Sigmoid colon (tissue), 7 donors: ENCODE measurements at places on chromosomes 6 and 20. TPM values are rescaled to one million over a fixed set of nuclear protein-coding genes. Genes with fewer than 3 reads are reported as not detected.

LY6G6D gene
- 6.4 TPM for total RNA-seq

DNA sequence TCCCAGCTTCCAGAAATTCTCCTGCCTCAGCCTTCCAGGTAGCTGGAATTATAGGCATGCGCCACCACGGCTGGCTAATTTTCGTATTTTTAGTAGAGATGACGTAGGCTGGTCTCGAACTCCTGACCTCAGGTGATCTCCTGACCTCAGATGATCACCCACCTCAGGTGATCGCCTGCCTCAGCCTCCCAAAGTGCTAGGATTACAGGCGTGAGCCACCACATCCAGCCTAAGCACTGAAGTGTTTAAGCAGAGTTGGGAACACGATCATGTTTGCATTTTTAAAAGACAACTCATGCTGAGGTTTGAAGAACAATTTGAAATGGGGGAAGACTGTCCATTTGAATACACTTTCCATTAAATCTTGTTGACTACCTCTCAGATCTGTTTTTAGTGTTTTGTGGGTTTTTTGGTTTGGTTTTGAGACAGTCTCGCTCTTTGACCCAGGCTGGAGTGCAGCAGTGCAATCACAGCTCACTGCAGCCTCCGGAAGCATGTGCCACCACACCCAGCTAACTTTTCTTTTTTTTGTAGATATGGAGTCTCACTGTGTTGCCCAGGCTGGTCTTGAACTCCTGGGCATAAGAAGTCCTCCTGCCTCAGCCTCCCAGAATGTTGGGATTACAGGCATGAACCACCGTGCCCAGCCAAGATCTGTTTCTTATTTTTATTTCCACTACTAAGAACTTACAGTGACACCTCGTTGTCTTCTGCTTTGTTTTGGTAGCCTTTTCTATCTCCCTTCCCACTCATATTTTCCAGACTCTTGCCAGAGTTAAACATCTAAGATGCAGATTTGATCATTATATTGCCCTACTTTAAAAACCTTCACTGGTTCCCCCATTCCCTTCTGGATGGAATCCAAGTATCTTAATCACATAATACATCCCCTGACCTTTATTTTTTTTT is 5.5 kb downstream of the CASP8AP2 start:
- DNase-seq = no peak

- no peak for DNase-seq
Observed at GRCh38 chr6:138025528-138025978, 81.7 kb downstream of the PERP start.

PDYN gene
- total RNA-seq = not detected

ASIP gene
- not detected for total RNA-seq

DNA sequence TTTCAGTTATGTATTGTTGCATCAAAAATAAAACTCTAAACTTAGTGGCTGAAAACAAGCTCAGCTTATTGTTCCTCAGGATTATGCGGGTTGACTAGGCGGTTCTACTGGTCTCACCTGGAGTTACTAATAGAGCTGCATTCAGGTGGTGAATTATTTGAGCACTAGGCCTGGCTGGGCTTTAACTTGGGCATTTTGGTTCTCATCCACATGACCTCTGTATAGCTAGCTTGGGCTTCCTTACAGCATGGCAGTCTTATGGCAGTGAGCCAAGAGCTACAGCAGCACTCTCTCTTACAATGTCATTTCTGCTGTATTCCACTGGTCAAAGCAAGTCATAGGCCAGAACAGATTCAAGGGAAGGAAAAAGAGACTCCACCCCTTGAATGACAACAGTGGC is 1.6 kb downstream of the PGBD1 start:
- DNase-seq = no peak

- DNase-seq = no peak
Observed at GRCh38 chr6:157133856-157134255, 189.5 kb downstream of the TMEM242 start.

ENPP4 gene
- total RNA-seq = 16.2 TPM

DNA sequence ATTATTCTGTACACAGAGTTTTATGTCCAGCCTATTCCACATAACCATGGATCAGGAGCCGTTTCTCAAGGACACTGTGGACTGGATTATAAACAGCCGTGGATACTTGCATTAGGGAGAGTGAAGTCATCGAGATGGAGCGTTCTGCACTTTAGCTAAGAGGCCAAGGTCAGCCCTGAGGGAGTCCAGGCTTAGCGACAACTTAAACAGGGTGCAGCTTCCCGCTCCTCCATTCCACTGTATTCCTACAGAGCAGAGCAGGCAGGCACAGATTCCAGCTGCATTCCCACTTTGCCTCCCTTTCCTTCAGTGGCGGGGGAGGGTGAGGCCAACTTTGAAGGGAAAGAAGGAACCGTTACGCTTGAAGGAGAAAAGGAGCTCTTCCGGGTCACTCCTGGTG is 59.5 kb downstream of the RAMACL start:
- no peak for DNase-seq

DNA sequence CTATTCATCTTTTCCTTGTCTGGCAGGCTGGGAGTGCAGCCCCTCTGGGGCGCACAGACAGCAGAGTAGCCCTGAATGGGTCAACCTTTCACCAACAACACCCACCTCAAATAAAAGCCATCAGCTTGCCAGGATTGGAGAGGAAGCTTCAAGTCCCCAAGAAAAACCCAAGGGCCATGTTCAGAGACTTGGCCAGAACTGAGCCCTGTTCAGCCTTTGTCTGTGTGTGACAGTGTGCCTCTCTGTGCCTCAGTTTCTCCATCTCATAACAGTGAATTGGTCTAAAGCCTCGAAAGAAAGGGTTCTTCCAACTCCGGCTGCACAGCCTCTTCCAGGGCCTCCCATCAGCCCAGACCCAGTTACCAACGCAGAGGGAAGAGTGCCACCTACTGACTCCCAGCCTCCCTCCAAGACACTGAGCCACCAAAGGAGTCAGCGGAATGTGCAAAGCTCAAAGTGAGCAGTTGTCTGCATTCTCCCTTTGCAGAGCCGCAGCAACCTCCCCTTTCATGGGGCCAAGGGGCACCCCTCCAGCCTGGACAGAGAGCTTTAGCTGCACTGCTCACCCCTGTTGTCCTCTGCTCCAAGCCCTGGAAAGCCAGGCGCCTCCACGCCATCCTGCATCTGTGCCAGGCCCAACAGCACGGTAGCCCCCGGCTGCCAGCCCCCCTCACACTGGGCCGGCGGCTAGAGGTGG is 82.7 kb upstream of the TOP1 start:
- peak; percentile 60 for DNase-seq

DNA sequence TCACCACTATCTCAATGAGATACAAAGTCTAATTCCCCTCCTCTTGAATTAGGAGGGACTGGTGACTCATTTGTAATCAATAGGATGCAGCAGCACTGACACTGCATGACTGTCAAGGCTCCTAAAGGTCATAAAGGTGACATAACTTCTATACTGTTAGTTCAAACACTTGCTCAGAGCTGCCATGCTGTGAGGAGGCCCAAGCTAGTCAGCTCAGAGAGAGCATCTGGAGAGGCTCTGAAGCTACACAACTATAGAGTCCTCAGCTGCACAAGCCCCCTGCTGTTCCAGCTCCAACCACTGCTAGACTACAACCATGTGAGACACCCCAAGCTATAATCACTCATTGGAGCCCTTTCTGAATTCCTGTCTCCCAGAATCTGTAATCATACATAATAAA is 17.0 kb upstream of the HEY2 start:
- no peak for DNase-seq
